ENCODE measurements at places on chromosomes 2 and 18. TPM values are rescaled to one million over a fixed set of nuclear protein-coding genes. Genes with fewer than 3 reads are reported as not detected.
A peak's percentile ranks its signal among the peaks of the same experiment; 100 is the strongest.

The ACVR1C gene
- 0.10 TPM for total RNA-seq

The ATOH8 gene
- total RNA-seq: 1.8 TPM

DNA sequence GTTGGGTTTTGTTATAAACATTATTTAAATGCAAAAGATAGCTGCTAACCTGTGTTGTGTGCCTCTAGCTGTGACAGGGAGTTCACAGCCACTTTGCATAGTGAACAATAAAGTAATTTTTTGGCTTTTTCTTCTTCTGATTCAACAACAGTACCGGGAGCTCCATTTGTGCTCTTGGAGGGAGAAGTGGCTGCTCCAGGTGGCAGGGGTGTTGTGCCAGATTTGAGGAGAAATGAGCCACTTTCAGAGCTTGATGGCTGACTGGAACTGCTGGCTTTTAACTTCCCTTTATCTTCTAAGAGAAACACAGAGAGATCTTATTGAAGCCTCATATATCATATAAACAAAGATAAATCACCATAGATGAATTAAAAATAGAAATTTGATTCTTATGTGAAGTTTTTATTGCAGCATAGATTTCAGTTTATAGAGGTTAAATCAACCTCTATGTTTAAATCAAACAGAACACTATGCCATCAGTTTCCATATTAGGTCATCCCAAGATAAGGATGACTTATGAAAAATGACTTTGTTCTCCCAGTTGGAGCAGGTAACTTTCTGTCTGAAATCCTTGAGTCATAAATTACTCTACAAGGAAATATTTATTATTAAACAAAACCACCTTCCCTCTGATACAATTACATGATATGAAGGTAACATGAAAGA lies 182.0 kb upstream of the SESTD1 start:
- no peaks in the 10 kb centered on the region for H3K36me3 ChIP-seq
- no peak overlapping the region for H3K27ac ChIP-seq
- H3K27me3 ChIP-seq: no peaks in the 10 kb centered on the region
- no peak for DNase-seq
- no peak overlapping the region for H3K4me3 ChIP-seq
- H3K4me1 ChIP-seq: peaks cover 10% of the 10 kb centered on the region

- H3K27ac ChIP-seq: no peak overlapping the region
- H3K4me1 ChIP-seq: no peaks in the 10 kb centered on the region
- no peak for DNase-seq
- no peaks in the 10 kb centered on the region for H3K27me3 ChIP-seq
- H3K36me3 ChIP-seq: peaks cover 18% of the 10 kb centered on the region
Observed at GRCh38 chr2:96184989-96185388, 23.6 kb downstream of the STARD7 start.

The LAMA1 gene
- total RNA-seq: 8.7 TPM

DNA sequence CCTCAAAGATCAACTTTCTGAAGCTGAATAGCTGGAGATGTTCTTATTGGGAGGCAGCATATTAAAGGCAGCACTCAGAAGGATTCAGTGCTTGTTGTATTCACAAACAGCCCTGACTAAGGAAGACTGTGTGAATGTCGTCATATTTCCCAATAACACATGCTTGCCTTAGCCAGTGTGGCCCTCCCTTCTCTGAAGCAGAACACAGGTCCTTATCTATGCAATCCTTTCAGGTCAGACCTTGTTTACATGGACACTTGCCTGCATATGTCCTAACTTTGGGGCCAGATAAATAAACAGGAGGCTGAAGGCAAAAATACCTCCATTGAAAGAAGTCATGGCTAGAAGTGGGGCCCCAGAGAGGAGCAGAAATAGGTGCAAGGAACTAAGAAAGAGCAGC lies 97.2 kb downstream of the SLC4A3 start:
- no peaks in the 10 kb centered on the region for H3K27me3 ChIP-seq
- DNase-seq: no peak
- H3K36me3 ChIP-seq: no peaks in the 10 kb centered on the region
- H3K4me1 ChIP-seq: no peaks in the 10 kb centered on the region

- no peak overlapping the region for H3K4me3 ChIP-seq
- H3K27ac ChIP-seq: no peak overlapping the region
- H3K36me3 ChIP-seq: peaks cover 4% of the 10 kb centered on the region
- DNase-seq: no peak
- peaks cover 7% of the 10 kb centered on the region for H3K4me1 ChIP-seq
- H3K27me3 ChIP-seq: peaks cover 9% of the 10 kb centered on the region
Observed at GRCh38 chr2:10876963-10877362, 34.8 kb upstream of the KCNF1 start.

GRCh38 chr2:132037527-132038178 lies 124.1 kb downstream of the ANKRD30BL start:
- DNase-seq: peak; percentile 52
- peaks cover 7% of the 10 kb centered on the region for H3K27me3 ChIP-seq
- H3K36me3 ChIP-seq: no peaks in the 10 kb centered on the region
- H3K4me3 ChIP-seq: peak overlapping the region; percentile 70
- H3K4me1 ChIP-seq: no peaks in the 10 kb centered on the region

DNA sequence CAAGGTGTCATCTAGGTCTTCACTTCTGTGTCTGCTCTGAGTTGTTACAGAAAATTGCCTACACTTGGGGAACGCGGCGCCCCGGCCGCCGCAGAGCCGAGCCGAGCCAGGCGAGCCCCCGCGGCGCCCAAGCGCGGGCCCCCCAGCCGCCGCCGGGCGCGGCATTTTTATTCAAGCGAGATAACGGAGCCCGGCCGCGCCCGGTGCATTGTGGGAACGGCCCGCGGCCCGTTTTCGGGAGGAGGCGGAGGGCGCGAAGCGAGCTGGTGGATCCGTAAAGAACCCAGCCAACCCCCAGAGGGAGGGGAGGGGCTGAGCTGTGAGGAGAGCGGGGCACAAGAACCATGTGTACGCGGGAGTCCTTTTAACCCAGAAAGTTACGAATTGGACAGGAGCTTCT lies 191.8 kb downstream of the FTCDNL1 start:
- peaks cover 3% of the 10 kb centered on the region for H3K36me3 ChIP-seq
- H3K27ac ChIP-seq: no peak overlapping the region
- DNase-seq: peak; percentile 58
- H3K4me3 ChIP-seq: no peak overlapping the region

GRCh38 chr2:180846756-180847472 lies 133.5 kb upstream of the UBE2E3 start:
- no peak for DNase-seq
- H3K27ac ChIP-seq: no peak overlapping the region
- no peaks in the 10 kb centered on the region for H3K4me1 ChIP-seq
- H3K4me3 ChIP-seq: no peak overlapping the region

DNA sequence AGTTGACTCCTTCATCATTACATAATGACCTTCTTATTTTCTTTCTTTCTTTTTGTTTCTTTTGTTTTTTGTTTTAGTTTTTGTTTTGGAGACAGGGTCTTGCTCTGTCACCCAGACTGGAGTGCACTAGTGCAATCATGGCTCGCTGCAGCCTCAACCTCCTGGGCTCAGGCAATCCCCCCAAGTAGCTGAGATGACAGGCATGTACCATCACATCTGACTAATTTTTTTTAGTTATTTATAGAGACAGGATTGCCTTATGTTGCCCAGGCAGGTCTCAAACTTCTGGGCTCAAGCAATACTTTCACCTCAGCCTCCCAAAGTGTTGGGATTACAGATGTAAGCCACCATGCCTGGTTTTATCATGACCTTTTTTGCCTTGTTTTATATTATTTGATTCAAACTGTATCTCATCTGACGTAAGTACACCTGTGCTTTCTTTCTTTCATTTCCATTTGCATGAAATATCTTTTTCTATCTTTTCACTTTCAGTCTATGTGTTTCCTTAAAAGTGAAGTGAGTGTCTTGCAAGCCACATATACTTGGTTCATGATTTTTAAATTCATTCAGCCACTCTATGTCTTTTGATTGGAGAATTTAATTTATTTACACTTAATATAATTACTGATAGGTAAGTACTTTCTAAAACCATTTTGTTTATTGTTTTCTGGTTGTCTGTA lies 39.1 kb downstream of the SP100 start:
- H3K27ac ChIP-seq: no peak overlapping the region
- H3K4me1 ChIP-seq: peaks cover 2% of the 10 kb centered on the region
- no peak for DNase-seq
- no peaks in the 10 kb centered on the region for H3K27me3 ChIP-seq
- H3K4me3 ChIP-seq: no peak overlapping the region

The CD226 gene
- 0.80 TPM for total RNA-seq

GRCh38 chr2:36680012-36680411 lies 16.5 kb upstream of the VIT start:
- DNase-seq: no peak
- H3K27ac ChIP-seq: no peak overlapping the region
- no peak overlapping the region for H3K4me3 ChIP-seq
- no peaks in the 10 kb centered on the region for H3K36me3 ChIP-seq
